Activated T-helper 17 cell treated with anti-CD3 and anti-CD28 coated beads, Interleukin-2, amount 50 U/mL, for 72 hours (primary cell): ENCODE measurements at places on chromosomes 1 and 21. TPM values are rescaled to one million over a fixed set of nuclear protein-coding genes. Genes with fewer than 3 reads are reported as not detected.

DNA sequence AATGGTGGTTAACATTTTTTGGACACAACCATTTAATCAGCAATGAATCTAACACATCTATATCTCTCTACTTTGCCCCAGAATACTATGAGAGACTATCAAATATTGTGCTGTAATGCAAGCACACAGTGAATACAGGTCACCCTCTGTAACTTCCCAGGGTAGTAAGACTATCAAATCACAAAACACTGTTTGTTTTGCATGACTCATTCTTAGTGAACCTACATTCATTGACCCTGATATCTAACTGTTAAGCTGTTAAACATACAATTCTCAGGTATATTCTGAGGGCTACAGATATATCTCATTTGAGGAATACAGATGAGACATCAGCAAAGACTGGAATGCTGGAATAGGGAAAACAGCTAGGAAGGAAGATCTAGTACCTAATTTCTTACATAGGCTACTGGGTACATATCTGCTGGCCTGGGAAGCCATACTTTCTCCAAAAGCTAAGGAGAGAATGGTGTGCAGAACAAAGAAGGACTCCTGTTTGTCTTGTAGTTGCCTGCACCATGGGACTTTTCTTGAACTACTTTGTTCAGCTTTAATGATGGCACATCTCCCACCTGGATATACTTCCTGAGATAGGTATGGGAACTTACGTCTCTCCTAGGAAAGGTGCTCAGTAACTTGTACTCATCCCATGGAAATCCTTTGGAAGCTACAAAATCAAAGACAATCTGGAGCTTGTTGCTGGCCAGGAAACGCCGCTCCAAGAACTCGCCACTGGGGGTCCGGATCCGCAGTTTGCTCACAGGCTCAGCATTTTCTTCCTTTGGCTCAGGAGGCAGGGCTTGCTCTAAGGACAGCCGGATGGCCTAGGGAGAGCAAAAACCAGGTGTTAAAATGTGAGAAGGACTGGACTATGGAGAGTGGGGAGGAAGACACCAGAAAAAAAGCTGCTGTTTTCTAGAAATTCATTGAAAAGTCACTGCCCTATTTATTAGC lies 51.9 kb upstream of the DMRTA2 start:
- no peaks in the 10 kb centered on the region for H3K4me1 ChIP-seq
- no peaks in the 10 kb centered on the region for H3K27me3 ChIP-seq
- H3K4me3 ChIP-seq, result no peak overlapping the region
- no peak overlapping the region for H3K27ac ChIP-seq
- ATAC-seq, result no peak

- no peaks in the 10 kb centered on the region for H3K4me1 ChIP-seq
- H3K27ac ChIP-seq, result no peak overlapping the region
- no peak overlapping the region for H3K4me3 ChIP-seq
Observed at GRCh38 chr1:47393141-47393540, 22.9 kb upstream of the FOXE3 start.

HES3 gene
- total RNA-seq, result not detected

DNA sequence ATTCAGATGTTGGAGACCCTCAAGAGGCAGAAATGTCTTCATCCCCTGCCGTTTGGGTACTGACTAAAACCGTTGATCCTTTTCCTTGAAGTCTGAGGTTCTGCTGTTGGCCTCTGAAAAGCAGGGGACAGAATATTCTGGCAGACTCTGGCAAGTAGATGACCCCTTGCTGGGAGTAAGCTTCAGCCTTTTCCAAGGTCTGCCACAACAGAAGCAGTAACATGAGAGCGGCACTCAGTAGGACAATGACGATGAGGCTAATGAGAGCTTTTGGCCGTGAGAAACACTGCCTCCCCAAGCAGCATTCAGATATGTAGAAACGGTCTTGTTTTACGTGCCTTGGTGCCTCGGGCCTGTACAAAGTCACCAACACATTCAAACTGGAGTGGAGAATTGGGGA lies 143.7 kb downstream of the ST6GALNAC5 start:
- no peaks in the 10 kb centered on the region for H3K4me1 ChIP-seq
- H3K4me3 ChIP-seq, result no peak overlapping the region
- H3K27ac ChIP-seq, result no peak overlapping the region
- peaks cover 8% of the 10 kb centered on the region for H3K27me3 ChIP-seq
- H3K36me3 ChIP-seq, result no peaks in the 10 kb centered on the region

DNA sequence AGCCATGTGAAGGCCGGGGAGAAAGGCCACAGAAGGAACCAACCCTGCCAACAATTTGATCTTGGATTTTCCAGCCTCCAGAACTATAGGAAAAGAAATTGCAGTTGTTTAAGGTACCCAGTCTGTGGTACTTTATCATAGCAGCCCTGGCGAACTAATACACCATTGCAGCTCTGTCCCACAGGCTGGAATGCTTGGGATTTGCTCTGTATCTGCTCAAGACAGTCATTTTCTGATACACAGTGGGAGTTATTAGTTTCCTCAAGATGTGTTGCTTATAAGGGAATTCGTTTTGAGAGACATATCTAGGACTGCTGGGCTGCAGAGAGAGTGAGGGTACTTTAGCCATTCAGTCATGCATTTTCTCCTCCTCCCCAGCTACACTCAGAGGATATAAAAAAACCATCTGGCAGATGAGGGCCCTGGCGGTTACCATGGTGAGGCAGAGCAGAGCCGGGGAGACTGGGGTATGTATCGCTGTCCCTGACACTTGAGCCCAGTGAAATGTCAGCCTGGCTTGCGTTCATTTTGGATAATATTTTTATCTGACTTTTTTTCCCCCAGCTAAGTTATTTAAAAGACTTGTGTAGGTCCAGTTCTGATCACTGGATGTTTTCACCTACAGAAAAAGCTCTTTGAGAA lies 104.6 kb downstream of the DIRAS3 start:
- H3K4me1 ChIP-seq, result no peaks in the 10 kb centered on the region
- no peak overlapping the region for H3K4me3 ChIP-seq
- H3K36me3 ChIP-seq, result no peaks in the 10 kb centered on the region
- H3K27me3 ChIP-seq, result no peaks in the 10 kb centered on the region
- ATAC-seq, result no peak

FAM163A gene
- not detected for total RNA-seq

DNA sequence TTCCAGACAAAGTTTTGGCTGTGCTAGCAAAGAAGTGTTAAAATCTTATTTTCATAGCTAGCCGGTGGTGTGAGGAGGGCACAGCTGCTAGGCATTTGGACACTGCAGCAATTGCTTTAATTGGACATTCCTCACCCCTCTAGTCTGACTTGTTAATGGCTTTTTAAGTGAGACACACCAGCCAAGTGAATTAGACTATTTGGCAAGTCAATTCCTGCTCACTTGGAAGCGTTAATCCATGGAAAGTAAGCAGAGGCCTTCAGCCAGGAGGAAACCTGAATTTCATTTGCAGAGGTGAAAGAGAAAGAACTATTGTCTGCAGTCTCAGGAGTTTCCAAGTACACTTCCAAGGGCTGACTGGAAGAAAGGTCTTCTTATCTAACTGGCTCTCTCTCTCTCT lies 175.7 kb downstream of the ST6GALNAC3 start:
- H3K36me3 ChIP-seq, result no peaks in the 10 kb centered on the region
- no peaks in the 10 kb centered on the region for H3K4me1 ChIP-seq
- no peak overlapping the region for H3K4me3 ChIP-seq
- ATAC-seq, result no peak

- no peaks in the 10 kb centered on the region for H3K27me3 ChIP-seq
- no peak for ATAC-seq
- H3K4me1 ChIP-seq, result no peaks in the 10 kb centered on the region
- no peaks in the 10 kb centered on the region for H3K36me3 ChIP-seq
- no peak overlapping the region for H3K27ac ChIP-seq
Observed at GRCh38 chr1:210627755-210628154, 299.1 kb downstream of the HHAT start.

DNA sequence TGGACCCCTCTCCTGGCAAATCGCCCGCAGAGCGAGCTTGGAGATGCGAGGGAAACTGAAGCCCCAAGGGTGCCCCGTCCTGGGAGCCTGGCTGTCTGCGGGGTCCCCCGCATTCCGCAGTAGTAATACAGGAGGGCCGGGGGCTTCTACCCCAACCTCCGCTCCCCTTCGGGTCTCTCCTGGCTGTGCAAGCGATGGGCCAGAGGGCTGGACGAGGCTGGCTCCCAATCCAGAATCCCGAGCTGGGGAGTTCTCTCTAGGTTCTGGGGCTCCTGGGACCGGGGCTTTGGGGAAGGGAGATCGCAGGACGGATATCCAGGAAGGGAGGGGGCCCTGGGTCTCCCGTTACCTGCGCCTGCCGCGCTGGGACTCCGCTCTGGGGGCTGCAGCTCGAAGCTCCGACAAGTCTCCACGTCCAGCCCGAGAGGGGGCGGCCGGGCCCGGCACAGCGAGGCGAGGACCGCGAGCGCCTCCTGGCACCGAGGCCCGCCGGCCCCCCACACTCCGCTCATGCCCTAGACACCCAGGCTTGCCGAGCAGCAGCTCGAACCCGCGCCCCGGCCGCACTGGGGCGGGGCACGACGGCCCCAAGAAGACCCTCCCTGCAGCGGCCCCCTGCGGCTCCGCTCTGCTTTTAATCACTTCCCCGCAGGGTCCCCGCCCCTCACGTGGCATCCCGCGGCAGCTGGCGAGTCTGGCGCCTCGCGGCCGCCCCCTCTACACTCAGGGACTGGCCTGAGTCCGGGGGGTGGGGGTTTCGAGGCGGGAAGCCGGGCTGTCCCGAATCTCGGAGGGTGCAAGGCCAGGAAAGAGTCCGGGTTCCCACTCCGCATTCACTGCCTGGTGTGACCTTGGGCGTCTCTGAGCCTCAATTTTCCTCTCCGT lies at the start of gene SYT6:
Gene SYT6, minus strand, starts transcription at position 609 of the 885 bp plus-strand sequence. Its CDS starts 97 bp downstream, at position 512.
- peaks cover 62% of the 10 kb centered on the region for H3K27me3 ChIP-seq
- H3K36me3 ChIP-seq, result no peaks in the 10 kb centered on the region
- H3K27ac ChIP-seq, result no peak within 1 kb of the TSS
- no peak for ATAC-seq
- H3K4me3 ChIP-seq, result peak within 1 kb of the TSS; percentile 58

GRCh38 chr1:208256091-208256490 lies 11.9 kb upstream of the PLXNA2 start:
- no peaks in the 10 kb centered on the region for H3K4me1 ChIP-seq
- ATAC-seq, result no peak
- H3K36me3 ChIP-seq, result no peaks in the 10 kb centered on the region
- H3K4me3 ChIP-seq, result no peak overlapping the region

DNA sequence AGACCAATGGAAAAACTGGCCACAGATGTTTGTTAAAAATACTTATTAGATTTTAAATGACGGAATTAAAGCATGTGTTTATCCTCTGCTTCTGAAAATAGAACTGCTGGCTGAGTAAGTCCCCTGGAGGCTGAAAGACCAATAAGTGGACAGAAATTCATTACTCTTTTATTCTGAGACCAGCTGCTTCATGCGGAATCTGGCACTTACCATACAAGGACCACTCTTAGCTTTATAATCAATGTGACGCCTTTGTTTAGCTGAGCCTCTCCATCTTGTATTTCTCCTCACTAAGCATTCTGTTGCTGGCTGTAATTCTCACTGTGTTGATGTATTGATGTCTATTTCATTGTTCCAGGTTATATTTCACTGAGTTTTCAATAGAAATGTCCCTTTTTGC lies 6.3 kb upstream of the EXO1 start:
- H3K27ac ChIP-seq, result no peak overlapping the region
- H3K36me3 ChIP-seq, result no peaks in the 10 kb centered on the region
- ATAC-seq, result no peak
- H3K27me3 ChIP-seq, result peaks cover 7% of the 10 kb centered on the region

GRCh38 chr1:233603478-233603877 lies 10.4 kb upstream of the KCNK1 start:
- peaks cover 20% of the 10 kb centered on the region for H3K4me1 ChIP-seq
- no peak overlapping the region for H3K27ac ChIP-seq
- no peaks in the 10 kb centered on the region for H3K36me3 ChIP-seq
- no peak overlapping the region for H3K4me3 ChIP-seq
